ENCODE measurements at places on chromosomes 12 and 14.

DNA sequence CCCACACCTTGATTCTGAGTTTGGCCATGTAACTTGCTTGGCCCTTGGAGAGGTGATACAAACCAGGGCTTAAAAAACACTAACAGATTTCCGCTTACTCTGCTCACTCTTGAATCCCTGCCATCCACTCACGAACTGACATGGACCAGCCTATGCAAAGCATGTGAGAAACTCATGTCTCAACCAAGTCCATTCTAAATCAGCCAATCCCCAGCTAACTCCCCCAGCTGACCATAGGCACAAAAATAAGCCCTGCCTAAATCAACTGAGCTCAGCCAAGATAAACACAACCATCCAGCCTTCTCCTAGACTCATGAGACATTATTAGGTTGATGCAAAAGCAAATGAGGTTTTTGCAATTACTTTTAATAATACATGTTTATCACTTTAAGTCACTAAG lies 353.9 kb upstream of the TBX3 start:
- no peak for DNase-seq

DNA sequence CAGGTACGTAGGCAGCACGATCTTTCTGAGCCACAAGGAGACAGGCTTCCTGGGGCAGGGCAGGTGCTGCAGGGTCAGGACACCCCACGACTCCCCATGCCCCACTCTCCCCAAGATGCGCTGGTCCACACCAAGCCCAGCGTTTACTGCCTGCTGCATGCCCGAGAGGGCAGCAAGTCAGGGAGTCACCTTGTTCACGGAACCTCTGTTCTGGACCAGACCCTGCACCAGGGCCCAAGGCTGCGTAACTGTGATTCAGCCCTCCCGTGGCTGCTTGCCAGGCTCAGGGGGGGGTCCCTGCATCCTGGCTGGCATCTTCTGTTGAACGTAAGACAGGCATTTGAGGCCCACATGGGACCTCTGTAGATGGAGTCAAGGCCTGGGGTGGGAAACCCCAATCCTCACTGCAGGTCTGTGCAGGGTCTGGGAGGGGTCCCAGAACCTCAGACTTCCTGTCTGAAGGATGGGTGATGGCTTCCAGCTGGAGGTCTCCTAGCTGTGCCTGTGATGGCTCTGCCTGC lies 228.6 kb upstream of the RTL1 start:
- DNase-seq: no peak

DNA sequence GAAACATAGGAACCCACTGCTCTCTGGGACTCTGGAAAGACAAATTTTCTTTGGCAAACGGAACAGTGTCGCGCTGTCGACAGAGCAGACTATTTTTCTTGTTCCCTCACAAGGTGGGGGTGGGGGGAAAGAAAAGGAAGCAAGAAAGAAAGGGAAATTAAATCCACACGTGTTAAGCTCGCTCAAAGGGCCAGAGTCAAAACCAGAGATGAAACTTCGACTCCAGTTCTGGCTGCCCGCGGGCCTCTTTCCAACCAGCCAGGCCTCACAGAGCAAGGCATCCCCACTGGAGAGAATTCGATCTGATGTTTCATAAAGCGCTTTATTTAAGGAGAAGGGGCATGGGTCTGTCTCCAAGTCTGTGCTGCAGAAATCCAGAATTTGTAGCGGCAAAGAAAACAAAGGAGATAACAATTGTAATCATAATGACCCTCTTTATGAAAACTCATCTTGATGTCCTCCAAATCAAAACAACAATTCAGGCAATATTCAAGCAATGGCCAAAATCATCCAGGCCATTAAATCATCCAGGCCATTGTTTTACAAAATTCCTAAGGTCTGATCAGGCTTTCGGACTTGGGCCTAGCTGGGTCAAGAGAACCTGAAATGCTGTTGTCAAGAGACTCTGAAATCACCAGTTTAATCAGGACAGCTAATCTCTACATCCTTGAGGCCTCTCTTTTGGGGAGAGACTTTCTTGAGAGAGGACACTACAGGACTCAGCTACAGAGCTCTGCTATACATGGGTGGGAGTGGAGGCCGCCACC lies 5.3 kb upstream of the TBX5 start:
- no peak for DNase-seq

- no peak for DNase-seq
Measured at GRCh38 chr14:99544991-99545390, 59.0 kb downstream of the CCDC85C start.

GRCh38 chr12:46830731-46831334 lies 5.0 kb upstream of the SLC38A4 start:
- no peak for DNase-seq

- peak; percentile 69 for DNase-seq
Measured at GRCh38 chr14:102928412-102929240, 6.2 kb downstream of the AMN start.

DNA sequence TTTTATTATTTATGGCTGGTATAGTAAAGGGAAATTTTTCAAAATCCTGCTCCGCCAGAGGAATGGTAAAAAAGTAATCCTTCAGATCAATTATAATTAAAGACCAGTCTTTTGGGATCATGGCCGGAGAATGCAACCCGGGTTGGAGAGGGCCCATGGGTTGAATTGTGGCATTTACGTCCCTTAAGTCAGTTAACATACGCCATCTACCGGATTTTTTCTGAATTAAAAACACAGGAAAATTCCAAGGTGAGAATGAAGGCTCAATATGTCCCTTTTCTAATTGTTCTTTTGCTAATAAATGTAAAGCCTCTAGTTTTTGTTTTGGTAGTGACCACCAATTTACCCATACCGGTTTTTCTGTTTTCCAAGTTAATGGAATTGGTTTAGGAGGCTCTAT lies 602.8 kb downstream of the ALG10 start:
- peak; percentile 42 for DNase-seq

- DNase-seq: no peak
Measured at GRCh38 chr12:115354007-115354890, 670.3 kb upstream of the TBX3 start.

- DNase-seq: no peak
Measured at GRCh38 chr12:132144810-132145168, 532 bp downstream of the NOC4L start.

DNA sequence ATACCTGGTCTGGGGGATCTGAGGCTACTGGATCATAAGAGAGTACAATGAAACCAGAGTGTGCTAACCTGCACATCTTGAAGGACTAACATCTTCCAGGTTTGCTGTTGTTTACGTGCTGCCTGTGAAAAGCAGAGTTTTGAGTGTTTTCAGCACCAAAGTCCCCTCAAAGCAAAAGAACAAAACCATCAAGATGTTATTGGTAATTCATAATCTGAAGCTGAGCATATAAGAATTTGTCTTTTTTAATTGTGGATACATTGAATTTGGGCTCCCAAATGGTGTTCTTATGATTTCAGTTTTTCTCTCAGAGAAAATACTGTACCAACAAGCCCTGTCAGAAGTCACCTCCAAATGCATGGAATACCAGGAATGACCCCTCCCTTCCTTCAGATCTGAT lies 110.2 kb downstream of the BTG1 start:
- DNase-seq: no peak

GRCh38 chr12:3572560-3572959 lies 81.6 kb downstream of the PRMT8 start:
- DNase-seq: peak; percentile 9

GRCh38 chr12:51529651-51529970 lies 61.4 kb upstream of the SCN8A start:
- DNase-seq: no peak

DNA sequence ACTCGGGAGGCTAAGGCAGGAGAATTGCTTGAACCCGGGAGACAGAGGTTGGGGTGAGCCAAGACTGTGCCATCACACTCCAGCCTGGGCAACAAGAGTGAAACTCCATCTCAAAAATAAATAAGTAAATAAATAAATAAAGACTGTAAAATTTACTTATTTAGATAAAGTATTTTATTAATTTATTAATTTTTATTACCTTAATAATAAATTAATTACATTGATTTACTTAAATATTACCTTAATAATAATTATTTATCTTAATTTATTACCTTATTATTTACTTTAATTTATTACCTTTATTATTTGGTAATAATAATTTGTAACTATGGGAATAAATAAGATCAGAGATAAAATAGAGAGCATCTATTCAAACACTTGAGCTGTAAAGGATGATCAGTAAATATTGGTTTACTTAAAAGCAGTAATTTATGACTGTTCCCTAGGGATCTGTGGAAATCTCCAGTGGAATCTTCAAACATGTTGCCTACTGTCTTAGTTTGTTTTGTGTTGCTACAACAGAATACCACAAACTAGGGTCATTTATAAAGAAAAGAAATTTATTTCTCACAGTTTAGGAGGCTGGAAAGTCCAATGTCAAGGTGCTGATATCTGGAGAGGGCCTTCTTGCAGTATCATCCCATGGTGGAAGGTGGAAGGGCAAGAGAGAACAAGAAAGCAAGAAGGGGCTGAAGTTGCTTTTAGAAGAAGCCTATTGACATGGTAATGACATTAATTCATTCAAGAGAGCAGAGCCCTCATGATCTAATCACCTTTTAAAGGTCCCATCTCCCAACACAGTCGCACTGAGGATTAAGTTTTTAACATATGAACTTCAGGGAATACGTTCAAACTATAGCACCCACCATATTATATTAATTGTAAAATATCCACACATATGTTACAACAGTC lies 37.1 kb downstream of the SOCS2 start:
- no peak for DNase-seq
